ENCODE measurements at places on chromosomes 12 and 14.

- no peak for DNase-seq
Measured at GRCh38 chr12:105522166-105522825, 191.8 kb downstream of the C12orf75 start.

DNA sequence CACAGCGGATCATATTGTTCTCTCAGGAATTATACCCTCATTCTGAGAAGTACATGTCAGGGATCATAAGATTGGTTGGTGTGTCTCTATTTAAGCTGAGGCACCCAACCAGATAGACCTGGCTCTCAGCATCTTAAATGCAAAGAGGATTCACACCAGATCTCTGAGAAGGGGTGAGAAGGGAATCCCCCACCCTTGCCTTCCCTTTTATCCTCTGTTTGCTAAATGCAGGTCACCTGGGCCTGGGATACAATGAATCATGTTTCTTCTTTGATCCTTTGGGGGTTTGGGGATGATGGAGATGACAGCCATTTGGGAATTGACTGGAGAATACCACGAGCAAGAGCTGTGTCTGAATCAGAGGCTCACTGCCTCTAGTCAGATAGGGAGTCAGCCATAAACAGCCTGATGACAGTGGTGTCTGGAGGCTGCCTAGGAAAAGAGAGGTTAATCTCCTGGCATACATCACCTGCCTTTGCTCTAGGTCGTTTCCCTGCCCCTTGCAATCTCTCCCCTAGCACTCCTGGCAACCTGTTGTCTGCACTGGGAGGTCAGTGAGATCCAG, 11.2 kb upstream of the PDE1B start:
- DNase-seq: no peak

DNA sequence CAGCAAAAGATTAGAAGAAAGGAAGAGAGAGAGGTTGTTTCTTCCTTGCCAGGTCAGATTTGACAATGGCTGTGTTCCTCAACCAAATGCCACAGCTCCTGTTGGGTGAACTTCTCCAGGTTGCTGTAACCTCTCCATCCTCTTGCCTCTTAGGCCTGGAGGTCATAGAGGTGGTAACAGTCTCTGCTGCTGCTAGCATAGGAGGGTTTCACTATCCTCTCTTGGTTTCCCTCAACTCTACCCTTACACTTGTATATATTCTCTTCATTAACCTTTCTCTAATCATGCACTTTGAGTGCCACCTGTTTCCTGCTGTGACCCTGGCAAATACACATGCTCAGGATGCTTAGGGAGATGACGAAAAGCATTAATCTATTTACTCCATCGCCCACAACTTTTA, 67.7 kb upstream of the HIF1A start:
- no peak for DNase-seq

GRCh38 chr12:49985981-49986380, 13.2 kb downstream of the AQP6 start:
- DNase-seq: no peak

DNA sequence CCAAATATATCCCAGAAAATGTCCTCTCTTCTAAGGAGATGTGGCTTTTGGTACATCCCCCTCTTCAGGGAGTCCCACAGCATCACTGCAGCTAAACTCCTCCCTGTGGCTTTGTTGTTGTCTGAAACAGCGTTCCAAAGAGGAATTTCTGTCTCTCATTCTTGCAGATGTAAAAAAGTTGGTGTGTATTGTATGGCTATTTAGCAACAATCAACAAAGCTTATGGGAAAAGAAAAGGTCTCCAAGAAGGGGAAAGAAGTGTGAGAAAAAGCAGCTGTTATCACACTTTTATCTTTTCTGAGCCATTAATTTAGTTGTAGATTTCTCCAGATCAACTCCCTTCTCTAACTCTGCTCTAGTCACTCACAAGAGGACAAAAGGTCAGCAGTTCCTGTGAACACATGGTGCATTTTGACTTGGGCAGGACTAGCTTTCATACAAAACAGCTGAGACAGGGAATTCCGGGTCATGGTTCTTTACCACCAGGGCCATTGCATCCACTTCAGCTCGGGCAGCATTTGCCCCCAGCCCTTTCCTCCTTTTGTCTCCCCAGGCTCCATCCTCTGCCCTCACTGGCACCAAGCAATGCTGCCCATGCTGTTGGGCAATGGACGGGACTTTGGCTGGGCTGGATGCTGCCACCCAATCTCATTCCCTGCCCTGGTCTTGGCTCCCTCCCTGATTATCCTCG, 184.7 kb downstream of the TMX1 start:
- DNase-seq: no peak

DNA sequence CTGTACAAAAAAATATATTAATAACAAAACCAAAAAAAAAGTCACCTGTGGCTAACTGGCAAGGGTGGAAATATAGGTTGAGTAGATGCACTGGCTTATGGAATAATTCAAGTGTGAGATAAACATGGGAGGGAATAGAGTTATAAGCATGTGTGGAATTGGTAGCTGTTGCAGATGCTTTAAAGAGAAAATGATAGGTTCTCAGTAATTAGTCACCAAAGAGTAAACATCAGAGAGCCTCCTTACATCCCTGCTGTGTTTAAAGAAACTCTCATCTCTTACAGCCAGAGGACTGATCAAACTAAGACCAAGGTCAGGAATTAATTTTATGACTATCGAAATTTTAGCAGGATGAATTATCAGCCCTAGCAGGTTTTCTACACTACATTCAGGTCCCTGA, 70.5 kb downstream of the EGLN3 start:
- DNase-seq: no peak

- DNase-seq: no peak
Measured at GRCh38 chr12:118541071-118541470, 164.7 kb downstream of the SUDS3 start.

DNA sequence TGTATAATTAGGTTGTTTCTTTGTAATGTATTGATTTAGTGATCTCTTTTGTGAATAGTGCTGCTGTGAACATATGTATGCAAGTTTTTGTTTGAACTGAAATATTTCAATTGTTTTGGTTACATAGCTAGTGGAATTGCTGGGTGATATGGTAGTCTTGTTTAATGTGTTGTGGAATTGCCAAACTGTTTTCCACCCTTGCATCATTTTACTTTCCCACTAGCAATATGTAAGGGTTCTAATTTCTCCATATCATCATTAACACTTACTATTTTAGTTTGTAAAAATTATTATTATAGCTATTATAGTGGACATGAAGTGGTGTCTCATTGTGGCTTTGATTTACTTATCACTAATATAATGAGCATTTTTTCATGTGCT, 5.9 kb downstream of the G2E3 start:
- DNase-seq: no peak

GRCh38 chr14:76509311-76509710, 133.4 kb downstream of the ESRRB start:
- DNase-seq: no peak

- no peak for DNase-seq
Measured at GRCh38 chr12:121550974-121551634, 29.7 kb downstream of the KDM2B start.

GRCh38 chr14:71985538-71986189, 53.4 kb downstream of the RGS6 start:
- no peak for DNase-seq

- no peak for DNase-seq
Measured at GRCh38 chr14:57686304-57686703, 179.6 kb downstream of the SLC35F4 start.

DNA sequence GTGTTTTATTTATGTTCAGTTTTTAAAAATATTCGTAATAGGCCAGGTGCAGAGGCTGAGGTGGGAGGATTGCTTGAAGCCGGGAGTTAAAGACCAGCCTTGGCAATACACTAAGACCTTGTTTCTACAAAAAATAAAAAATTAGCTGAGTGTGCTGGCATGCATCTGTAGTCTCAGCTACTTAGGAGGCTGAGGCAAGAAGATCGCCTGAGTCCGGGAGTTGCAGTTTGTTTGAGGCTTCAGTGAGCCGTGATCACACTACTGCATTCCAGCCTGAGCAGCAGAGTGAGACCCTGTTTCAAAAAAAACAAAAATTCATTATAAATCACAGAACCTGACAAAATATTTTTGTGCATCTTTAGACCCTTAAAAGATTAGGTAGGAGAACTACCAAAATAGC, 240.1 kb upstream of the ARHGAP5 start:
- DNase-seq: no peak

GRCh38 chr12:66061076-66061475, 69.5 kb downstream of the LLPH start:
- DNase-seq: no peak

- DNase-seq: peak; percentile 27
Measured at GRCh38 chr14:70707138-70708038, 65.7 kb downstream of the TTC9 start.

DNA sequence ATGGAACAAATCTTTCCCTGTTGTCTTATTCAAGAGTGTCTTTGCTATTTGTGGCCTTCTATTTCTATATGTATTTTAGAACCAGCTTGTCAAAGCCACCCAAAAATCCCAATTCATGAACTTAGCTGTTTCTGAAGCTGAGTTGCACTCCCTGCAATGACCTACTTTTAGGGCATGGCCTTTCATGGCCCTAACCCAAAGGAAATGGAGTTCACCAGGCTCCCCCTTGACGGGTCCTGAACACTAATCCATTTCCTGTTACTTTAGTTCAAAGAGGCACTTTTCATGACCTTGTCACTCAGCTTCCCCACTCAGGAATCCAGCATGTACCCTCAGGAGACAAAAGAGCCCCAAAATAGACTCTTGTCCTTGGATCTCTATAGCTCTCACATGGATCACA, 7.6 kb downstream of the TMED8 start:
- DNase-seq: peak; percentile 17

- DNase-seq: no peak
Measured at GRCh38 chr14:24426150-24426911, 3.1 kb downstream of the CBLN3 start.

DNA sequence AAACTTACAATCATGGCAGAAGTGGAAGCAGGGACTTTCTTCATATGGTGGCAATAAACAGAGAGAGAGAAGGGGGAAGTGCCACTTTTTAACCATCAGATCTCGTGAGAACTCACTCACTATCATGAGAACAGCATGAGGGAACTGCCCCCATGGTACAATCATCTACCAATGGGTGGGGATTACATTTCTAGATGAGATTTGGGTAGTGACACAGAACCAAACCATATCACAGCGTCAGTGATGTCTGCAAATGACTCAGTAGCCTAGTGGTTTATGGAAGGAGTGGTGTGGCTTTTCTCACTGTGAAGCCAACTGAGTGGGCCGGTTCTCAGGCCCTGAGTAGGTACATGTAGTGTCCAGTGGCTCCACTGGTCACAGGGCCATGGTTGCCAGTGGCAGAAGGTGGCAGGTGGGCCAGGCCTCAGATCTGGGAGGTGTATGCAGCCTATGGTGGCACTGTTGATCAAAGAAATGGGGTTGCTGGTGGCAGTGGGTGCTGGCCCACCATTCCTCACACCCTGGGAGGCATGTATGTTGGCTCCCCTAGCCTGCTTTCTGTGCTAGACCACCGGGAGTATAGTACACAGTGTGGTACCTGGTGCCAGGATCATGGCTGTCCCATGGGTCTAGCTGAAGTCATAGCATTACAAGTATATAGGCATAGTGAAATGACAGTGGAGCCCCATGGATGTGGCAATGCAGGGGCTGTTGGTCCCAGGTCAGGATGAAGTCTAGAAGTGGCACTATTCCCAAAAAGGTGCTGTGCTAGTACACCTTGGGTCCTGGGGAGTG, 191.9 kb downstream of the NUBPL start:
- peak; percentile 10 for DNase-seq

DNA sequence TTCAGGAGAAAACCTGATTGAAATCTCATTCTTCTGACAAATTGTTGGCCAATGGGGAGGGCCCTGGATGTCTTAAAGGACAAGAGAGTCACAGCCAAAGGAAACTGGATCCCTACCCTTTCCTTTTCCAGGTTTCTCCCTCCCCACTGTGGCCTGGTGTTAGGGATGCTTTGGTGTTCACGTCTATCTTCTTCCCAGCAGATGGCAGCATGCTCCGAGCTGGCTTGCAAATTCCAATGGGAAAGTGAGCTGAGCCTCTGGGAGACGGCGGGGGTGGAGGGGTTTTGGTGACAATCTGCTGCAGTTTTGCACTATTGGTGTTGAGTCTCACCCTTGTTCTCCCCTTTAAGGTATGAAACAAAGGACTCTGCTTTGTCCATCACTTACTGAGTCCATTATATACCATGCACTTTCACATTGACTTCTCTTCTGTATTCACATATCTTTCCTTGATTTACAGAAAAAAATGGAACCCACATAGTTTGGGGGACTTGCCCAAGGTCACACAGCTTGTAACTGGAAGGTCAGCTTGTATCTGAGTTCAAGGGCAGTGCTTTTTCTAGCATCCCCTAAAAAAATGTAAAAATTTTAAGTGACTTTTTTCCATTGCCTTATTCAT, 39.3 kb downstream of the CCDC177 start:
- DNase-seq: no peak
